ENCODE measurements at places on chromosomes 16 and 17.

DNA sequence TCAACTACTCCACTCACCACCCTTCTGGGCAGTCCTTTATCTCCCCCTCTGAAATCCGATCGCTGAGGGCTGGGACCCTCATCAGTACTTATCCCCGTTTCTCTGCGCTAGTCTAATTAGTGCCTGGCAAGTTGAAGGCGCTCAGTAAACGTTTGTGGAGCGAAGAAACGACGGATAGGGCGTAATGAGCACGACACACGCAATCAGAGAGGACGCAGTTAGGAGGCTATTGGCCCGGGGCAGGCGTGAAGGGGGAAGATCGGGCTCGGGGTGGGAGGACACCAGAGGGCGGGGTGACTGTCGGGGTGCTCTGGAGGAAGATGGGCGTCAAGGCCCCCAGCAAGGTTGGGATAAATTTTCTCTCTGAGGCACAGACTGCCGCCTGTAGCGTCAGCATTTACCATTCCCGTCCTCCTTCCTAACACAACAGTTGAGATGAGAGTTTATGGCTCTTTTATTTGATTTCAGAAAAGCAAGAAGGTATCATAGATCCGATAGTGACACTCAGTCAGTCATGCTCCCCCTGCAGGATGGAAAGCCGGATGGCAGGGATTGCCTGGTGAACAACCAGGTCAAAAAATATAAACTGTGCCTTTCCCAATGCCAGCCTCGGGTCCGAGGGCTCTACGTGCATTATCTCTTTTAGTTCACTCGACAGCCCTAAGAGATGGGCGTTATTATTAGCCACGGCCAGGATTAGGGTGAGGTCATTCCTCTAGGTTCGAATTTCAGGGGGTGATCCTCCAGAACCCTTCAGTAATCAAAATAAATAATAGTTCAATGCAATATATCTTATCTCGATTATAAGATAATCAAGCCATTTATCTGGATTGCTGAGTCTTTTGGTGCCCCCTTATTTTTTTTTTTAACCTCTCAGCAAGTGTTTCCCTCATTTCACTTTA, 9.5 kb upstream of the ARL4D start:
- DNase-seq = peak; percentile 66

DNA sequence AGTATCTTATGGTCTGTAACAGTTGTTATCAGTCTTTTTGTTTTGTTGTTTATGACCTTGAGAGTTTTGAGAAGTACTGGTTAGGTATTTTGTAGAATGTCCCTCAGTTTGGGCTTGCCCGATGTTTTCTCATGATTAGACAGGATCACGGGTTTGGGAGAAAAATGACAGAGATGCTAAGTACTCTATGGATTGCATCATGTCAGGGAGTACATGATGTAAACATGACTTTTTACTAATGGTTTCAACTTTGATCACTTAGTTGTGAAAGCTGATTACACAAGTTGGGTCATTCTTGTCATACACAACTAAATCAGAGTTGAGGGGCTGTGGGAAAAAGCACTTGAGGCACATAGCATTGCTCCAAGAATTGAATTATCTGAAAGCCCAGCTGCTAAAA, 94.7 kb upstream of the SIAH1 start:
- no peak for DNase-seq

DNA sequence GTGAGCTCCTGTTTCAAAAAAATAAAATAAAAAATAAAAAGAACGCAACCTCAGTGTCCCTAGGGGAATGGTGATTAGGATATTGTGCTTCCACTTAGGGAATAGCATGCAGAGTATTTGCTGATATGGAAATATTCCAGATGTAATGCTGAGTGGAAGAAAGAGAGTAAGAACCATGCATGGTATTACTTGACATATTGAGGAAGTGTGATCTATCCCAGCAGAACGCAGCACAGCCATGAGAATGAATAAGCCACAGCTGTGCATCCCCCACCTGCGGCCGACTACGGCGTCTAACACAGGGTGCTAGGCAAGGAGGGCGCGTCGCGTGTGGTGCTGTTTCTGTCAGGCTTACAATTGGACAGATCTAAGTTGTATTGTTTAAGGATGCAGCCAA, 49.5 kb downstream of the FOXK2 start:
- no peak for DNase-seq

- DNase-seq = peak; percentile 71
Observed at GRCh38 chr17:2965621-2966595, 97.5 kb downstream of the OR1D5 start.

- no peak for DNase-seq
Observed at GRCh38 chr16:49858200-49859124, 2.5 kb upstream of the ZNF423 start.

- no peak for DNase-seq
Observed at GRCh38 chr16:57096793-57097192, 4.4 kb downstream of the CPNE2 start.

DNA sequence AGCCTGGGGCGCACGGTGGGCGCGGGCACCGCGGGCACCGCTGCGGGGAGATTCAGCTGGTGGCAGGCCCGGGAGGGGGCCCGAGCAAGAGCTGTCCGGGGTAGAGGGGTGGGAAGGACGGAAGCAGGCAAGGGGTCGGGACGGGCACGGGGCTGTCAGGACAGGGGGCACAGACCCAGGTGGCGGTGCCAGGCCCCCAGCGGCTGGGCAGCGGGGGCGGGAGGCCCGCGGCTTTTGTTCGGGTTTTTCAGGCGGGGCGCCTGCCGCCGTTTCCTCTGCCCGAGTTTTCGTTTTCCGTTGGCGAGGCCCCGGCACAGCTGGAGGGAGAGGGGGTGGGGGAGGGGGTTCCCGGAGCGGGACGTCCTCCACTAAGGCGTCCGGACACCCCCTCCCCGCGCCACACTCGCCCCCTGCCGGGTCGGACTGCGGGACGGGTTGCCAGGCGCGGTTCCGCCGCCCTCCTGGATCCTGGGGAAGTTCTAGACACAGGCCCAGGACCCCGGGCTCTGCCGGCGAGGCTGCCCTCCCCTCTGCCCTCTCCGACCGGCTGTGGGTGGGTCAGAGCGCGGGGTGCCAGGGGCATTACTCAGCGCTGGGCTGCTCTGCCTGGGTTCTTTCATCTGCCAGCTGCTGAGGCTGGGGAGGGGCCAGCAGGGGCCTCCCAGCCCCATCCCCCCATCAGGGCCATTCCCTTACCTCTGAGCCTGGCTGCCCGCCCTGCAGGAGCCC, 543 bp downstream of the ARHGAP23 start:
- no peak for DNase-seq

DNA sequence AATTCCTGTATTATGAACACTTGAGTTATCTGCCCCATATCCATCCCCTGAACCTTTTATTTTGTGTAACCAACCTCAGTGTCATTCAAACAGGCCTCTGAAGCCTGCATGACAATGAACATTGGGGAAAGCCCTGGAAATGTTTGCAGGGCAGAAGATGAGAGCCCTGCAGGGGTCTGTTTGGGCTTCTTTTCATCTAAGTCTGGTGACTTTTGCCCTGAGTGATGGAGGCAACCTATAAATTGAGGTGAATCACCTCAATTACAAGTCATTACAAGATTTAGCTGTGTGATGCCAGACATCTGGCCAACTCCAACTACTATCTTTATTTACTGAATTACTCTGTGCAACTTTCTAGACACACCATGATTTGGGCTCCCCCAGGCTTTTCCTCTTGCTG, 189.2 kb downstream of the MAF start:
- DNase-seq = no peak
